ENCODE measurements at places on chromosomes 16 and 17. TPM values are rescaled to one million over a fixed set of nuclear protein-coding genes. Genes with fewer than 3 reads are reported as not detected.

The ADAMTS18 gene
- total RNA-seq, result 7.4 TPM

The MYO15B gene
- total RNA-seq, result 281 TPM

The NKD1 gene
- total RNA-seq, result 61.5 TPM

The NOS2 gene
- 0.20 TPM for total RNA-seq

The UNC13D gene
- 7.7 TPM for total RNA-seq

The CDRT15 gene
- total RNA-seq, result not detected

All from mesothelial cell of epicardium (in vitro differentiated cells).